NCI-H146 (cell line): ENCODE measurements at places on chromosomes 5 and 9.

- no peak for DNase-seq
Observed at GRCh38 chr5:38846379-38847011, 683 bp downstream of the OSMR start.

- no peak for DNase-seq
Observed at GRCh38 chr9:113129884-113130283, 20.9 kb upstream of the SLC31A2 start.

DNA sequence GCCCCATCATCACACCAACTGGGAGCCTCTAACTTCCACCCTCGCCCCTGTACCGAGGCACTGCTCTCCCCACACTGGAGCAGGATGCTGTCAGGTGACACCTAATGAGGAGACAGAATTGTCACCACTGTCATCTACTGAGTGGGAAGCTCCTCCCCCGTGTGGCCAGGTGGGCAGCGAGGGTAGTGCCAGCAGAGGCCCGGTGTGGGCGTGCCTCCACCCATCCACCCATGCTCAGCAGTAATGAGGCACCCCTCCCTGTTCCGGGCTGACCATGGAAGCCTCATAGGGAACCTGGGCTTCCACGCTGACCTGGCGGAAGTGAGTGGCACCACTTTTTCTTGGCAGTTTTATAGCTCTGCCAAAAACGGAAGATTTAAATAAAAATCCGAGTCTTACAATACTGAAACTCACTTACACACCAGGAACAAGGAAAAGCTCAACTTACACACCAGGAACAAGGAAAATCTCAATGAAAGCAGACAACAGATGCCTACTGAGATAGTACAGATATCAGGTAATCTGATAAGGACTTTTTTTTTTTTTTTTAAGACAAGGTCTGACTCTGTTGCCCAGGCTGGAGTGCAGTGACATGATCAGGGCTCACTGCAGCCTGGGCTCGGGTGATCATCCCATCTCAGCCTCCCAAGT lies 30.6 kb upstream of the ASS1 start:
- DNase-seq = no peak

DNA sequence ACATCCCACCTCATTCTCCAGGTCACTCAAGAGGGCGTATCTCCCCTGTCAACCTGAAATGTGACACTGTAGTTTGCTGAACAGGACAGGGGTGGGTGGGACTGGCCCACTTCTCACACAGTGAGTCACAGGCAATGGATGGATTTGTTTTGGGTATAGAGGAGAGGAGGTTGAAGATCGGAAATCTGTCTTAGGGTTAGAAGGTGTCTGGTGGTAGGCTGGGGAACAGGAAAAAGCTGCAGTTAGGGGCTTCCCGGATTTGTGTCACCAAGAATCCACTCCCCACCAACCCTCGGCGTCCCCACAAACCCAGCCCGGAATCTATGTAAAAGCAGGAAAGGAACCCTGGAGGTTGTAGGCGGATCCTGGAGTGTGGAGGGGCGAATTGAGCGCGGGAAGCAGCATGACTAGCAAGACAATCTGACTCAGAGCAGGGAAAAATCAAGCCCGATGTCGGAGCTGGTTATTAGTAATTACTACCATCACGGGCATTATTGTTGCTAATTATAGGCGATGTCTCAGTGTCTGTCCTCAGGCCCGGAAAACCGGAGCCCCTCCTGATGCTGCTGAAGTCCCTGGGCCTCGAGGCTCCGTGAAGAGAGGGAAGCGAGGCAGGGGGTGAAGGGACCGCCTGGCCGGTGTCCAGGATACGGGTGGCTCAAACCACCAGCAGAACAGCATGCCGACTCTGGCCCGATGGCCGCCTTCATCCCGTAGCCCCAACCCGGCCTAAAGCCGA lies 1.7 kb upstream of the IRX1 start:
- no peak for DNase-seq

GRCh38 chr5:39544941-39545340 lies 120.2 kb upstream of the DAB2 start:
- DNase-seq = no peak

DNA sequence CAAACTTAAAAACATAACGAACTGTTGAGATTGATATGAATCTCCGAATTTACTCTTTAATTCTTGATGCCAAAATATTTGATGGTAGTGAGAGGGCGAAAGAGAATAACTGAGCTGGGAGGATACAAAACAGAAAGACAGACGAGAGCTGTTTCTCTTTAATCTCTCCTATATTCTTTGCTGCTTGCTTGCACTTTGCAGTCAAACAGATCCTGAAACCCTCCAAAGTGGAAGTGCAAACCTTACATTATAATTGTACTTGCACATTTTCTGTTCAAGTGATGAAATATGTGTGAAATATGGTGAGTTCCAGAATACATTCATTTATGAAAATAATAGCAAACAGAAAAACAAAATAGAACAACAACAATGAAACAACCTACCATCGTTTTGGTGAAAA lies 63.8 kb downstream of the PAM start:
- DNase-seq = no peak

GRCh38 chr9:109801484-109801883 lies 21.5 kb downstream of the PALM2AKAP2 start:
- DNase-seq = no peak

- no peak for DNase-seq
Observed at GRCh38 chr9:19161257-19162025, 34.1 kb upstream of the PLIN2 start.

- DNase-seq = no peak
Observed at GRCh38 chr9:138011951-138012500, 134.4 kb downstream of the CACNA1B start.

DNA sequence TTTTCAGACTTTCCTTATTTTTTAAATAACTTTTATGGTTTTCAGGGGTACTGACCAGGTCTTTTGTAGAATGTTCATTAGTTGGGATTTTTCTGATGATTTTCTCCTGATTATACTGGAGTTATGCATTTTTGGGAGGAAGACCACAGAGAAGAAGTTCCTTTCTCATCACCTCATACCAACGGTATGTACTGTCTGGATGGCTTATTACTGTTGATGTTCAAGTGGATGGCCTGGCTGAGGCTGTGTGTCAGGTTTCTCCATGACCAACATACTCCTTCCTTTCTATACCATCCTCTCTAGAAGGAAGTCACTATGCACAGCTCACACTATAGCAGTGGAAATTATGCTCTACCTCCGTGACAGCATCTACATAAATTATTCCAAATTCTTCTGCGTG lies 71.1 kb upstream of the NR3C1 start:
- no peak for DNase-seq

- no peak for DNase-seq
Observed at GRCh38 chr9:89716559-89716958, 111.7 kb downstream of the GADD45G start.

GRCh38 chr5:1292846-1293415 lies 1.9 kb downstream of the TERT start:
- no peak for DNase-seq

GRCh38 chr5:146296245-146296644 lies 42.4 kb upstream of the POU4F3 start:
- DNase-seq = no peak

GRCh38 chr5:173297813-173298212 lies 30.4 kb downstream of the STC2 start:
- DNase-seq = no peak

- no peak for DNase-seq
Observed at GRCh38 chr5:565782-566440, 41.7 kb upstream of the SLC9A3 start.

- no peak for DNase-seq
Observed at GRCh38 chr5:135445306-135445985, 1.7 kb downstream of the DCANP1 start.

GRCh38 chr9:312596-313320 lies 98.1 kb downstream of the DOCK8 start:
- DNase-seq = no peak

DNA sequence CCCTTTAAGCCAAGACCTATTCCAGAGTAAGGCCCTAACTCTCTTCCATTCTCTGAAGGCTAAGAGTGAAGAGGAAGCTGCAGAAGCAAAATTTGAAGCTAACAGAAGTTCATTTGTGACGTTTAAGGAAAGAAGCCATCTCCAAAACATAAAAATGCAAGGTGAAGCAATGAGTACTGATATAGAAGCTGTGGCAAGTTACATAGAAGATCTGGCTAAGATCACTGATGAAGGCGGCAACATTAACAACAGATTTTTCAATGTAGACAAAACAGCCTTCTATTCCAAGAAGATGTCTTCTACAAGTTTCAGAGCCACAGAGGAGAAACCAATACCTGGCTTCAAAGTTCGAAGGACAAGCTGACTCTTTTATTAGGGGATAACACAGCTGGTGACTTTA lies 1143.4 kb downstream of the CDH12 start:
- no peak for DNase-seq

- DNase-seq = peak; percentile 39
Observed at GRCh38 chr9:122350577-122351355, 20.1 kb upstream of the PTGS1 start.

- DNase-seq = peak; percentile 50
Observed at GRCh38 chr9:95131023-95131943, 186.2 kb downstream of the FANCC start.

DNA sequence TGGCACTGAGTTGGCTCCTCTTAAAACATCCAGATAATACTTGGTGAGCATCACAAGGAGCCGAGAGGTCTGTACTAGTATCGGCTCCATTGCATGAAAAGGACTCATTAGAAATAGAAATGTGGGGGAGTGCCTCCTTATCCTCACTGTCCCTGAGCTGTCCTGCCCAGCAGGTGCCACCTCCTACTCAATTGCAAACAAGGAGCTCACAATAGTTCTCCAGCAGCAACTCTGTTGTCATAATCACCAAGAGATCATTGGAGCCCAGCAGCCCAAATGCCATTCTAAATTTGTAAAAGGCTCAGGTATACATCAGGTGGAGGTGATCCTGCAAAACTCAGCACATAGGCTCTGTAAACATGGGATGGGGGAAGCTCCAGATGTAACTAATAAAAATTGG lies 99.1 kb downstream of the PLK2 start:
- DNase-seq = peak; percentile 38

GRCh38 chr5:141363952-141364660 lies at the start of gene PCDHGA5:
Gene PCDHGA5, plus strand, starts transcription at chr5:141364162. Its CDS starts 169 bp downstream, at chr5:141364331.
- no peak for DNase-seq

GRCh38 chr5:56658972-56659371 lies 156.4 kb upstream of the MAP3K1 start:
- no peak for DNase-seq

DNA sequence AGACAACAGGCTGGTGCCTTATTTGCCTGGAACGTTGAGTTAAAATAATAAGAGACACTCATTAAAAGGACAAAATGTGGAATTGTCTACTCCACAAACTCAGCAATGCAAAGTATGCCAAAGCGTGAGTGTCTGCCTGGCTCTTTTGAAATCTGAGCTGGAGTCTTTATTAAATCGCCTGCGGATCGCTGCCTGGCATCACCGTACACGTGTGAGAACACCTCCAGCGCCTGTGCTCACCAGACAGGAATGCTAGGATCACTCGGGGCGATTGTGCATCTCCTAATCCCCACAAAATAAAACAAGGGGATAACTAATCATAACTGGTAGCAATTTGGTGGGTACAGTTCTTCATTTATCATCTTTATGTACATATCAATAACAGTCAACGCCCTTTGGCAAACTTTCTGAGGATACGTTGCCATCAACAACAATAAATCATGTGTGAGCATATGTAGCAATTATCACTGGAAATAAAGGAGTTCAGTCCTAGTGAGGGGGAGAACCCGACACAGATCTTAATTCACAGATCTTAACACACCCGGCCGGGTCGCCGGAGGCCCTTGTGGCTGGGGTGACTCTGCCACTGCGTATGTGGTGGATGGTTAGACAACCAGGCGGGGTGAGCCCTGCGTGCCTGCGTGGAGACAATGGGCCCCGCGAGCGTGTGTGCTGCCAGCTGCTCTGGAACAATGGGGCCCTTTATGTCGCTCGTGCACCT lies 284.9 kb upstream of the IRX1 start:
- no peak for DNase-seq

- no peak for DNase-seq
Observed at GRCh38 chr9:133839822-133840329, 101.7 kb upstream of the SARDH start.

GRCh38 chr5:176724472-176724871 lies 77.2 kb downstream of the TSPAN17 start:
- DNase-seq = peak; percentile 25

GRCh38 chr9:127139071-127139731 lies 16.8 kb upstream of the ANGPTL2 start:
- no peak for DNase-seq

GRCh38 chr9:113431191-113431590 lies 20.6 kb downstream of the C9orf43 start:
- no peak for DNase-seq

DNA sequence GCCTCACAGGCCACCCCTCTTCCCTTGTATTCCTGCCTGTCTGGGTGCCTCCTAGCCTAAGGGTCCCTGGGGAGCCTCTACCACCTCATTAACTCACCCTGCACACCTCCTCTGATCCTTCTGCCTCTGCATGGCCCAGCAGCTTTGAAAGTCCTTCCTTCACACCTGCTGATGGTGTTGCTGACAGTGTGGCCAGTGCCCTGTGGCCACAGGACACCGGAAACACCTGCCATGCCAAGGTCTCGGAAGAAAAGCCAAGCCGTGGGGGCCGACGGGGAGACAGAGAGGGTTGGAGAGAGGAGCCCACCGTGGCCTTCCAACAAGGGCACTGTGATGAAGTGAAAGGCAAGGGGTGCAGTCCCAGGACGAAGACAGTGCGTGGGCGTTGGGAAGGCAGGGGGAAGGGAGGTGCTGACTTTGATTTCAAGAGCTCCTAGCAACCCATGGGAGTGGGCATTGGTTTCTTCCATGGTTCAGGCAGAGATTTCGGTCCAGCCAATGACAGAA lies 4.1 kb downstream of the BTNL9 start:
- no peak for DNase-seq

GRCh38 chr9:111400564-111400898 lies 70.5 kb upstream of the OR2K2 start:
- DNase-seq = no peak

GRCh38 chr9:134628354-134628736 lies 13.3 kb upstream of the COL5A1 start:
- no peak for DNase-seq

- no peak for DNase-seq
Observed at GRCh38 chr5:59831326-59832010, 62.1 kb downstream of the PDE4D start.

- no peak for DNase-seq
Observed at GRCh38 chr9:4160249-4160648, 139.6 kb downstream of the GLIS3 start.
